Camera-type eye (tissue), 1 donor: ENCODE measurements at places on chromosomes 12 and 14. TPM values are rescaled to one million over a fixed set of nuclear protein-coding genes. Genes with fewer than 3 reads are reported as not detected.

Gene CPNE8
- total RNA-seq, result 20.8 TPM

Gene DCAF11
- 67.2 TPM for total RNA-seq

Gene PCED1B
- total RNA-seq, result 0.82 TPM

Gene ACSM4
- total RNA-seq, result not detected

Gene ZNF384
- 40.8 TPM for total RNA-seq

Gene MFAP5
- 96.9 TPM for total RNA-seq

Gene KLRC1
- total RNA-seq, result 0.27 TPM

Gene CD69
- 9.8 TPM for total RNA-seq

Gene TAS2R20
- total RNA-seq, result 20.5 TPM

Gene OVCH1
- total RNA-seq, result 0.33 TPM

Gene NFE2
- 3.7 TPM for total RNA-seq

Gene RIN3
- 7.2 TPM for total RNA-seq

Gene PRB2
- total RNA-seq, result not detected

Gene TAS2R8
- not detected for total RNA-seq

Gene LUM
- 312 TPM for total RNA-seq
